ENCODE measurements at places on chromosomes 7 and 10.
A peak's percentile ranks its signal among the peaks of the same experiment; 100 is the strongest.

DNA sequence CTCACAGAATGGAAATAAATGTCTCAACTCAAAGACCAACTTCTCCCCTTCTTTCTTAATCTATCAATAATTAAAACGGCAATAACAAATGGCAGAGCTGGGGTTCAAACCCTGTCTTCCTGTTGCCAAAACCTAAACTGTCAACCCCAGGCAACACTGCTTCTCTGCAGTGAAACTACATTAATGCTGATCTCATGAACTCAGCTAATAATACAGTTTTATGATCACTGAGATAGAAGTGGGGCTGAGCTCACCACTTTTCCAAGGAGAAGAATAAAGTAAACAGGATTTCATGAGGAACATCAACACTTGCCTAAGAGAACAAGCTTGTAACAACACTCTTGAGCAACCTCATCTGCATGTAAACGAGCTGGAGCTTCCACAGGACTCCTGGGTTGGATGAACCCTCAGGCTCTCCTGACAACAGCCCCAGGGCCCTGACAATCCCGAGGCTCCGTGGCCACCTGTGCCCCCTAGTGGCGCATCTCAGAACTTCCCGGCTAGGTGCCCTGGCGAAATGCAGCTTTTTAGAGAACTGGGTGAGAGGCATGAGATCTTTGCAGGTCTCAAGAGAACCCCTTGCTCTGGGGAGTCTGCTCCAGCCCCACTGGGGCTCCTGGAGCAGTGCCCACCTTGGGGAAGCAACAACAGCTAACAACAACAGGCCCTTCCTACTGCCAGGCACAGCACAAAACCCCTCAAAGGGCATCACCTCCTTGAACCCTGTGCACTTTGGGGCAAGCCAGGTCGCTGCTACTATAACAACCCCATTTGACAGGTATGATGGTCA is 169.3 kb downstream of the SH3PXD2A start:
- H3K4me1 ChIP-seq = no peaks in the 10 kb centered on the region
- H3K4me3 ChIP-seq = no peak overlapping the region
- H3K36me3 ChIP-seq = no peaks in the 10 kb centered on the region
- no peaks in the 10 kb centered on the region for H3K27me3 ChIP-seq
- H3K27ac ChIP-seq = no peak overlapping the region

DNA sequence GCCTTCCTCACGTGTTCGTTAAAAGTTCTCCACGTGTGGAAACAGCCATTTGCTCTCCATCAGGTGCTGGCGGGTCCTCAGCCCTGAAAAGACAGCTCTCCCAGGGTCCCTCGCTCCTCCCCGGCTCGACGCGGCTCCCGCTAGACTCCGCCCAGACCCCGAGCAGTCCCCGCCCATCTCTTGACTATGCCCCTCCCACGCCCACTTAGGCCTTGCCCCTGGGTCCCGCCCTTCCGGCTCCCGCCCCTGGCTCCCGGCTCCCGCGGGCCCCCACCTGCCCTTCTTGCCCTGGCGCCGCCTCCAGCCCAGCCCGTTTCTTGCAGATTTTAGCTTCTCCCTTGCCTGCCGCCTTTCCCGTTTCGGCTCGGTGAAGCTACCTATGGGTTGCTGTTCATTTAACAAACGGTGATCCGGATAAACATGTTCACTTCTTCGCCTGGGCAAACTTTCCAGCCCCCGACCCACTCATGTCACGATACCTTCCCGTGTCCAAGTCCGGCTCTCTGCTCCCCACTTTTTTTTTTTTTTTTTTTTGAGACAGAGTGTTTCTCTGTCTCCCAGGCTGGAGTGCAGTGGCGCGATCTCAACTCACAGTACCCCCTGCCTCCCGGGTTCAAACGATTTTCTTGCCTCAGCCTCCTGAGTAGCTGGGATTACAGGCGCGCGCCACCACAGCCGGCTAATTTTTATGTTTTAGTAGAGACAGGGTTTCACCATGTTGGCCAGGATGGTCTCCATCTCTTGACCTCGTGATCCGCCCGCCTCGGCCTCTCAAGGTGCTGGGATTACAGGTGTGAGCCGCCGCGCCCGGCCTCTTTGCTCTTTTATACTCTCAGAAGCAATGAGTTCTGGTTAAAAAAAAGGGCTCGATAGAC is 830 bp upstream of the ZNF438 start:
- peak overlapping the region; percentile 95 for H3K4me3 ChIP-seq
- H3K4me1 ChIP-seq = peaks cover 10% of the 10 kb centered on the region
- H3K36me3 ChIP-seq = peaks cover 14% of the 10 kb centered on the region
- DNase-seq = peak; percentile 93
- H3K27me3 ChIP-seq = no peaks in the 10 kb centered on the region
- peak overlapping the region; percentile 97 for H3K27ac ChIP-seq

DNA sequence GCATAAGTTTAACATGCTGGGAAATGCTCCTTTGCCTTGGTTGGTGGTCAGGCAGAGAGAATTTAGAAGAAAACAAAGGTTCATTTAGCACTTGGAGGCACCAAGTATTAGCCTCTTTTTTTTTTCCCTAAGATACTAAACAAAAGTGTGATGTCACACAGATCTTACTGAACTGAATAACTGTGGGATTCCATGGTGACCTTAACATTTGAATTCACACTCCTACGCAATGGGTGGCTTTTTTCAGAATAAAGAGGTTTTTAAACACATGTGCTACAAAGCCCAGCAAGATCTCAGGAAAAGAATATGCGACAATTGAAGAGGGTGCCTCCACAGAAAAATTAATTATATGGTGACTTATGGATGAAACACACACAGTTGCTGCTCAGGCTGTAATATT is 133.4 kb upstream of the ABCB5 start:
- H3K4me3 ChIP-seq = no peak overlapping the region
- H3K27me3 ChIP-seq = no peaks in the 10 kb centered on the region
- no peaks in the 10 kb centered on the region for H3K36me3 ChIP-seq
- DNase-seq = no peak
- H3K27ac ChIP-seq = no peak overlapping the region

GRCh38 chr10:69955897-69956740 is 96.5 kb upstream of the MACROH2A2 start:
- no peak overlapping the region for H3K27ac ChIP-seq
- H3K4me1 ChIP-seq = peaks cover 3% of the 10 kb centered on the region
- no peak overlapping the region for H3K4me3 ChIP-seq
- DNase-seq = no peak

DNA sequence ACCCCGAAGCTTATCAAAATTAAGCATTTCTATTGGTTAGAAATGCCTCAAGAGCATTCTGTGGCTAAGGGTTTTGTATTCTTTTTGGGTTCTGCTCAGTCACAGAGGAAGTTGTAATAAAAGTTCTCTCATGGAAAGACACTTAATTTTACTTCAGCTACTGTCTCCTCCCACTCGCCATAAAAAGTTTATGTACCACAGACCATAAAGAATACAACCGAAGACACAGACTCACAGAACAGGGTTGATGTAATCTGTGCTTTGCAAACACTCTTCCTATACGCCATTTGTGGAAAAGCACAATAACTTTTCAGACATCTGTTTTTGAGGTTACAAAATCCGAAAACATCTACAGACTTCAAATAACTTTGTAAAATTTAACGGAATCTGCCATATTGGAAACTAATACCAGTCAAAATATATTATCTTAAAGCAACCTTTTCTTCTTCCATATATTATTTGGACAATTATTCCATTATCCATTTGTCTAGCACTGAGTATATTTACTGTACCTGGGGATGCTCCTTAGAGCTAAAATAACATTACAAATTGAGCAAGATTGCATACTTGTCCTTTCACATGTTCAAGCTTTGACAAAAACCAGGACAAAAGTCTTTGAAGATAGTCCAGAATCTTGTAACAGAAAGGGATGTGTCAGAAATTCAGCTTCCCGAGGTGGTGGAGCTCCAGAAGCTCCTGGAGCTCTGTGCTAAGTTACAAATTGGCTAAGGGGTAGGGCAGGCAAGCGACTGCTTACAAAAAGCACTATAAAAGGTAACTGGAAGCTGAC is 219.0 kb upstream of the MEOX2 start:
- no peak for DNase-seq
- no peak overlapping the region for H3K27ac ChIP-seq
- H3K36me3 ChIP-seq = peaks cover 3% of the 10 kb centered on the region

- peaks cover 30% of the 10 kb centered on the region for H3K36me3 ChIP-seq
- DNase-seq = peak; percentile 30
- H3K27me3 ChIP-seq = no peaks in the 10 kb centered on the region
These were observed 1.1 kb downstream of the NANOS1 start for GRCh38 chr10:119030421-119031250.

- peaks cover 32% of the 10 kb centered on the region for H3K4me1 ChIP-seq
- H3K27ac ChIP-seq = peak overlapping the region; percentile 50
These were observed 134.3 kb downstream of the GRK5 start for GRCh38 chr10:119341459-119342301.

DNA sequence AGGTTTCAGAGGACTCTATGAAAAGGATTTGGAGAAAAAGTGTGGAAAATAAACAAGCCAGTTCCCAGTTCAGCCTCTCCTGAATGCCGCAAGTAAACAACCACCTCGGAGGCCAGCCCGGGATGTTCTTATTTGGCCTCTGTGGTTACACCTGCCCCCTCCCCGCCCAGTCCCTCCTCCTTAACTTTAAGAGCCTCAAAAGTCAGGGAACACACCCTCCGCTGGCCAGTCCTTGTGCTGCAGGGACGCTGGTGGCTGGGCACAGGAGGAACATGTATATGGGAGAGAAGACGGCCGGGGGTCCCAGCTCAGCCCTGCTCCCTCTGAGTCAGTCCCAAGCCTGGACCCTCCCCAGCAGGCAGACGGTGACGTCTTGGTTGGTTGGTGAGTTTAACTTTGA is 6.1 kb downstream of the CHST3 start:
- H3K4me3 ChIP-seq = no peak overlapping the region
- H3K36me3 ChIP-seq = peaks cover 3% of the 10 kb centered on the region

GRCh38 chr7:8232999-8233847 is 28.7 kb downstream of the ICA1 start:
- no peaks in the 10 kb centered on the region for H3K4me1 ChIP-seq
- H3K27me3 ChIP-seq = peaks cover 23% of the 10 kb centered on the region
- no peak for DNase-seq
- H3K4me3 ChIP-seq = no peak overlapping the region
- H3K36me3 ChIP-seq = no peaks in the 10 kb centered on the region

DNA sequence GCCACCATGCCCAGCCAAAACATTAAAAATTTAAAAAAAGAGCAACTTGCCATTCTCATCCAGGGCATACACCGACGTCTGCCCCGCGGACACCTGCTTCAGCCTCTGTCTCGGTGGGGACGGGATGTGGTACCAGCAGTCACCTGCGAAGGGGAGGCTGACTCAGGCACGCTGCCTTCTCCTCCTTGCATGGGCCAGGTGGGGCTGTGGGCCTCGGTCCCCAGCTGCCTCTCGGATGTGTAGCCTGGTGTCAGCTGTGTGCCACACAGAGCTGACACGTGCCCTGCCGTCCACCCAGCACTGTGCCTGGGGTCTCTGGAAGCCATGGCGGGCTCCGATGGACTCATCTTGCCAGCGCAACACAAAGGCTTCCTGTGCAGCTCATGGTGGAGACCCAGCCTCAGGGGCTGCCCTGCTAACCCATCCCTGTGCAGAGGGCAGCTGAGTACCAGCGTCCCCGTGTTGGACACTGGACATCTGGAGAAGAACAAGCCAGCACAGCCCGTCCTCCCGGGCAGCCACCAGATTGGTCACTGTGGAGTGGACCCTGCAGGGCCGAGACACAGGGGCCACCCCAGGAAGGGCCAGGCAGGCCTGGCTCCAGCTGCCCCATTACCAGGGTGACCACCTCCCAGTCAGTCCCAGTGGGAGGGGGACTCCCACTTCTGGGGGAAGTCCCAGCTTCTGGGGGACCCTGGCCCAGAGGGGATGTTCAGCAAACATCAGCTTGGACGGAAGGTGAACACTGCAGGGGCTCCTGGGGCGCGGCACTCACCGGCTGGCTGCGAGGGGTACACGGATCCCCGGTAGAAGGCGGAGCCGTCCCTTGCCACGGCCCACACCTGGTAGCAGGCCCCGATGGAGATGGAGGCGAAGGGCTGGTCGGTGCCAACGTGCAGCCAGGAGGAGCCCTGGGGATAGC is 10.6 kb downstream of the BHLHA15 start:
- H3K27ac ChIP-seq = no peak overlapping the region
- H3K36me3 ChIP-seq = peaks cover 27% of the 10 kb centered on the region
- H3K4me1 ChIP-seq = peaks cover 9% of the 10 kb centered on the region

DNA sequence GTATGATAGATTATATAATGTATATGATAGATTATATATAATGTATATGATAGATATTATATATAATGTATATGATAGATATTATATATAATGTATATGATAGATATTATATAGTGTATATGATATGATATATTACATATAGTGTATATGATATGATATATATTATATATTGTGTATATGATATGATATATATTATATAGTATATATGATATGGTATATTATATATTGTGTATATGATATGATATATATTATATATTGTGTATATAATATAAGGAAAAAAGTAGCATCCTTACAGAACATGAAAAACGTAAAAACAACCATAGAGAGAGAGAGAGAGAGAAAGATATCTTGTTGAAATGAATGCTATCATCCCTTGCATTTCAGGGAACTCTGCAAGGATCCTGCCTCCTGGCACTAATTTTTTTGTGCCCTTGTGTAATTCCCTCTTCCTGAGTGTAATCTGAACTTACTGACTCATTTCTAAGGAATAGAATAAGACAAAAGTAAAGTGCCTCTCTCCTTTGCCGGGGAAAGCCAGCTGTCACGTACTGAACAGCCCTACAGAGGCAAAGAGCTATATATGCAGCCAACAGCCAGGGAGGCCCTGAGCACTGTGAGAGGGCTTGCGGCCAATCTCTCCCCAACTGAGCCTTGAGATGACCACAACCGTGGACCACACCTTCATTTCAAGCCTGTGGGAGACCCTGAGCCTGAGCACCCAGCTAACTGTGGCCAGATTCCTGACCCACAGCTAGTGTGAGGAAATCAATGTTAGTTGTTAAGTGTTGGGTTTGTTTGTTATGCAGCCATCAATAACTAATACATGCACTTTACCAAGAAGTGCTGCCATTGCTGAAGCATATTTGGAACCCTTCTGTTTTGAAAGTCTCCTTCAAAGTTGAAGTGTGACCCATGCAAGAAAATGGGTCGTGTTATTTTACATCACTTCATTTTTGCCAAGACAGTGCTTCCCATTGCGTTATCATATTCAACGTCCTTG is 61.1 kb upstream of the EZH2 start:
- no peaks in the 10 kb centered on the region for H3K4me1 ChIP-seq
- H3K4me3 ChIP-seq = no peak overlapping the region
- no peak overlapping the region for H3K27ac ChIP-seq
- no peaks in the 10 kb centered on the region for H3K27me3 ChIP-seq
- peaks cover 14% of the 10 kb centered on the region for H3K36me3 ChIP-seq
- DNase-seq = no peak

DNA sequence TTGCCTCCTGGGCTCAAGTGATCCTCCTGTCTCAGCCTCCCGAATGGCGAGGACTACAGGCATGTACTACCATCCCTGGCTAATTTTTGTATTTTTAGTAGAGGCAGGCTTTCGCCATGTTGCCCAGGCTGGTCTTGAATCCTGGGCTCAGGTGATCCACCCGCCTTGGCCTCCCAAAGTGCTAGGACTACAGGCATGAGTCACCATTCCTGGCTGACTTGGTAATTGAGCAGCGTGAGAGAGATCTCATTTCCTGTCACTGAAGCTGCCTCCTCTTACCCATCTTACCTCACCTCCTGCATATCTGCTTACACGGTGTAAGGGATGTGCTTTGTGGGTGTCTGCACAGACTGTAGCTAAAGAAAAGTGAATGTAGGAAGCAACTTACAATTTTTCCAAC is 9.7 kb downstream of the IFIT3 start:
- H3K36me3 ChIP-seq = peaks cover 25% of the 10 kb centered on the region
- H3K4me1 ChIP-seq = peaks cover 37% of the 10 kb centered on the region
- no peak overlapping the region for H3K4me3 ChIP-seq
